ENCODE measurements at places on chromosomes 11 and 22.

GRCh38 chr11:17412488-17413180 lies 24.2 kb upstream of the KCNJ11 start:
- DNase-seq = no peak

DNA sequence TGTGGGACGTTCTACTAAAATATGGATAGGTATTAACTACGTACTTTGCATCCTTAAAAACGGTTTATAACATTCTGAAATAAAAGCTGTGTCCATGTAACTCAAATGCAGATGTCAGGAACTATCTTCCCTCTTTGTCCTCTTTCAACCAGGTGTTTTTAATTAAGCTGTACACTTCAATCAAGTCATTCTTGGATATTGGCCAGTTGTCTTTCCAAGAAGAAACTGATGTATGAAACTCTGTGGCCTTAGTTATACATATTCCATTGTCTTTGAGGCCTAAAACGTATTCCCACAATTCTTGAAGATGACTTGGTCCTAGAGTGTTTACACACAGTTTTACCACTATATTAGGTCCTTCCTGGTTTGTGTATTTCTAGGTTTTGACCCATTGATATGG lies 249.0 kb upstream of the CNTN5 start:
- no peak for DNase-seq

DNA sequence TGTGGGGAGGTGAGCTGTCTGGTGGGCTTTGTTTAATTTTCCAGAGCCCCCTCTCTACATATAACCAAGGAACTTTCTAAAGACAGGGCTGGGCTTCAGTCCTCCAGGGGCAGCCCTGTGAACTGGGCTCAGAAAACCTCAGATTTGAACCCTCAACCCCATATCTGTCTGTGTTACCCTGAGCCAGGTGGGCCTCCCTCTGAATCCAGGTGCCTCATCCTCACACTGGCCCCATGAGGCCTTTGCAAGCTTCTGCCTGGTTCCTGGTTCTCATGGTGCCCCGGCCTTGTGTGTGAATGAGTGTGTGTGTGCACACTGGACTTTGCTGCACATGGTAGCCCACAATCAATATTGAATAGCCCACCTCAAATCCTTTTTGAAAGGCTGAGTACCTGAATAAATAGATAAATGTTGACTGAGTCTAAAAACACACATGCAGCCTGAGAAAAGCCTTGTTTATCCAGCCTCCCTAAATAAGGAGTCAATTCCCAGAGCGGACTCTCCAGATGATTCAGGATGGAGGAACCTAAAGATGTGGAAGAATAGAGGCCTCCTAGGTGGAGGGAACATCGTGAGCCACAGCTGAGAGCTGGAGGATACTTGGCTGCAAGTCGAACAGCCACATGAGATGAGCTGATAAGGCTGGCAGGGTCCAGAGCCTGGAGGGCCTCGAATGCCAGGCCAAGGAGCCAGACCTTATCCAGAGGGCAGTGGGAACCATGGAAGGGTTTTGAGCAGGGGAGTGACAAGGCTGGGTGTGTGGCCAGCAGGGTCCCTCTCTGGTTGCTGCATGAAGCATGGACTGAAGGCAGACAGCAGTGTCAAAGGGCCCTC lies 28.1 kb upstream of the P2RY2 start:
- DNase-seq = no peak

DNA sequence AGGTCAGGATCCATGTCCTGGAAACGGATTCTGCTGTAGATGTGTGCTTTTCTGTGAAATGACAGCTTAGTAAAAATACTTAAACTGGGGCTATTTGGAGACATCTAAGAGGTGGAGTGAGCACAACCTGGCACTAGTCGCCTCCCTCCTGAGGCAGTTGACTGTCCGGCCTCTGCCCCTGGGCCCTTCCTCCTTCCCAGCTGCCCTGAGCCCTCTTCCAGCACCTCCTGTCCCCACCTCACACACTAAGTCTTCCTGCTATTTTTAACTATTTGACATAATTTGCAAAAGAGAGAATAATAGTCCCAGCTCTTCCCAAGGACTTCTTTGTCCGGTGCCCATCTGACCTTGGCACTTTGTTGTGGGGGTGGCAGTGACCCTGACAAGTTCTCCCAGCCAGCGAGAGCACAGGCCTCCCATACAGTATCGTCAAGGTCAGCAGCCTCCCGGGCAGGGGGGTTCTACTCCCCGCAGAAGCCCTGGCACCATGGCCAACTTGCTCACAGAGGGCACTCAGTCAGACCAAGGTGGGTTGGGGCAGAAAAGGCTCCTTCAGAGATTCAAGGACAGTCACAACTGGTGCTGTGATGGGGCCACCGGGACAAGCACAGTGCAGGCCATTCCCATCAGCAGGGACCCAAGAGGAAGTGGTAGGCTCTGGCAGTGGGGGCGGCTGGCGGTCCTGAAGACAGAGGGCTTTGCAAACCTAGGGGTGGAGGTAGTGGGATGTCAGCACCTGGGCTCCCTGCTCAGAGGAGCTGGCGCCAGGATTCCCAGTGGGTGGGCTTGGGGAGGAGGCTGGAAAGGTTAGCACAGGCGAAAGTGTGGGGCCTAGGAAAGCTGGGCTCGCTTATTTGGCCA lies 5.5 kb upstream of the NEAT1 start:
- DNase-seq = no peak

DNA sequence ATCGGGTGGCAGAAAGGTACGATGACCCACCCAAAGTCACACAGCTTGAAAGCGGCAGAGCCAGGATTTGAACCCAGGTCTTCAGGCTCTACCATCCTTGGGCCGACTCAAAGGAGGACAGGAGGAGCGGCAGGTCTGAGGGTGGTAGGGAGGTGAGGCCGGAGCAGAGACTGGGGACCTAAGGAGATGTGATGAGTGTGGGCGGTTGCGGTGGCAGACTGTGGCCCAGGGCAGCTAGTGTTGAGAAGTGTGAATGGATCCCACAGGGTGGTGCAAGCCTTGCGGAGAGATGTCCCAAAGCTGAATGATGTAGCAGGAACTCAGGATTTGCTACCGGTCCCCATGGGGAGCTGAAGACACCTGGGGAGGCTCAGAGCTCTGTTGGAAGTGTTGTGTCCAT lies 180.2 kb downstream of the MYO18B start:
- DNase-seq = no peak

DNA sequence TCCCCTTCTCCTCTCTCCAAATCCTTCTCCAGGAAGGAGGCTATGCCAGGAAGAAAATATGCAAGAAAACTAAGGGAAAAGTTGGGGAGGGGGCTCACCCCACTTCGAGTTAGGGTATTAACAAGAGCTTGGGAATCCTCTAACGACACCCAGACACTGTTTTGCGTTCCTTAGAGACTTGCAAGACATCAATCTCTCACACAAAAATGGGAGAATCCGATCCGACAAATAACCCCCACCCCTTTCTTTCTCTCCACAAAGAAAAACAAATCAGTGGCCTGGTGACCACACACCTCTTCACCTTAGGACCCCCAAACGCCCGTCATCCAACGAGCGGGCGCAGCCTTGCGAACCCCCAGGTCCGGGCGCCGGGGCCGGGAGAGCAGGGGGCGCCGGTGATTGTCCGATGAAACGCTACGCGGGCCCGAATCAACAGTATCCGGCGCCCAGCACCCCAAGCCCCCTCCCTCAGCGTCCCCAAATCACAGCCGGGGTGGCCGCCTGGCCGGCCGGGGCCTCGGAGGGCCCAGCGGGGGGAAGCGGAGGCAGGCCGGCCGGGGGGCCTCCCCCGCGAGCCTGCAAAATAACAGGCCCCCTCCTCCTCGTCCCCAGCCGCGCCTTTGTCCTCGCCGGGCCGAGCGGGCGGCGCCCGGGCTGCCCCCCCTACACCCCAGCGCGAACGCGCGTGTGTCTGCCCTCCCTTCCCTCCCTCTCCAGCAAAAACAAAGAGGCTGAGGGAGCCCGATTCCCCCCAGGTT lies 690 bp downstream of the CSNK1E start:
- DNase-seq = no peak

DNA sequence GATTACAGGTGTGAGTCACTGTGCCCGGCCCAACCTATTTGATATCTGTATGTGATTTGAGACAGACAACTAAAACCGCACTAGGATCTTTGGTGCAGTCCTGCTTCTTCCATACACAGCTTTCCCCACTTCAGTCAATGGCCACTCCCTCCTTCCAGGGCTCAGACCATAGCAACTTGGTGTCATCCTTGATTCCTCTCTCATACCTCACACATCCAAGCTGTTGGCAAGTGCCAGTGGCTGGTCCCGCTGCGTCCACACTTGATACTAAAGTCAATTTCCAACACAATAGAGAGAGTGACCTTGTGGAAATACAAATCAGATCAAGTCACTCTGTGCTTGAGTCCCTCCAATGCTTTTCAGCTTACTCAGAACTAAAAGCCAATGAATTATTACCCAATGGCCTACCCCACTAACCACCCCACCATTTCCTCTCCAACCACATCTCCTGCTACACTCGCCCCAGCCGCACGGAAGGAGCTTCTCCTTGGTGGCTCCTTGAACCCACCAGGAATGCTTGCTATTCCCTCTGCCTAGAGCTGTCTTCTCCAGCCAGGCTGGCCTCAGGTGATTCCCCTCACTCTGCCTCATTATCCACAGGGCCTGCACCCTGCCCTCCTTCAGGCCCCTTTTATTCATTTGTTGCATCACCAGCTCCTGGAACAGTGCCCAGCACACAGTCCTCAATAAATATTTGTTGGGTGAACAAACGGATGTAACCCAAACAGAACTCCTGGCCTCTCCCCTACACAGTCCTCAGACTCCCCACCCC lies 12.9 kb downstream of the ABTB2 start:
- DNase-seq = no peak

DNA sequence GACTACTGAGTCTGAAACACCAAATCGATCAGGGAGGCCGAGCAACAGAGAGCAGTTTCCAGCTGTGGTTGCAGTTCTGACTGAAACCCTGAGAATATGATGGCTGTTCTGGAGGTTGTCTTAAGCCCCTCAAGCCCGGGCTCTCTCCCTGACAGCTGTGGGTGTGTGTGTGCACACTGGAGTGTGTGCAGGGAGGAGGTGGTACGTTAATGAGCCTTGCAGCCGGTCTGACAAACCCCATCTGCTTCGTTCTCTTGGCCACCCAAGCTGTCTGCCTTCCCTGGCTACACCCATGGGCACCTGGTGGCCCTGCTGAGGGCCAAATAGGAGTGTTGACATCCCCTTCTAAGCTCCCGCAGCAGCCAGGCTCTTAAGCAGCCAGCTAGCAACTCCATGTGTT lies 189.8 kb downstream of the KIRREL3 start:
- no peak for DNase-seq

DNA sequence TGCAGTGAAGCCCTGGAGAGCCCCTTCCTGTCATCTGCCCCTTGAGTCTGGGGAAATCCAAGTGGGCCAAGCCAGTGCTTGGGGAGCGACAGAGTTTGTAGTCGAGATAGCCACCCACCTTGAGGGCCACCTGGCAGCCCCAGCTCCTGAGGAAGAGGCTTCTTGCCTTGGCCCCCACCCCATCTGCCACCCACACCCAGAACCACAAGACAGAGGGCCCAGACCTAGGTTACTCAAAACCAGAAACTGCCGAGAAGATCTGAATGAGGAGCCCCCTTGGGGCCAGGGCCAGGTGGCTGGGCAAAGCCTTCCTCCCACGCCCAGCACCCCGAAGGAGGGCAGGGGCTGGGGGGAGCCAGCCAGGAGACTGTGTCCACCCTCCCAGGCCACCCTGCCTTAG lies 18.8 kb upstream of the PRR5 start:
- DNase-seq = no peak

- no peak for DNase-seq
Observed at GRCh38 chr11:68927280-68928135, 23.8 kb downstream of the IGHMBP2 start.

DNA sequence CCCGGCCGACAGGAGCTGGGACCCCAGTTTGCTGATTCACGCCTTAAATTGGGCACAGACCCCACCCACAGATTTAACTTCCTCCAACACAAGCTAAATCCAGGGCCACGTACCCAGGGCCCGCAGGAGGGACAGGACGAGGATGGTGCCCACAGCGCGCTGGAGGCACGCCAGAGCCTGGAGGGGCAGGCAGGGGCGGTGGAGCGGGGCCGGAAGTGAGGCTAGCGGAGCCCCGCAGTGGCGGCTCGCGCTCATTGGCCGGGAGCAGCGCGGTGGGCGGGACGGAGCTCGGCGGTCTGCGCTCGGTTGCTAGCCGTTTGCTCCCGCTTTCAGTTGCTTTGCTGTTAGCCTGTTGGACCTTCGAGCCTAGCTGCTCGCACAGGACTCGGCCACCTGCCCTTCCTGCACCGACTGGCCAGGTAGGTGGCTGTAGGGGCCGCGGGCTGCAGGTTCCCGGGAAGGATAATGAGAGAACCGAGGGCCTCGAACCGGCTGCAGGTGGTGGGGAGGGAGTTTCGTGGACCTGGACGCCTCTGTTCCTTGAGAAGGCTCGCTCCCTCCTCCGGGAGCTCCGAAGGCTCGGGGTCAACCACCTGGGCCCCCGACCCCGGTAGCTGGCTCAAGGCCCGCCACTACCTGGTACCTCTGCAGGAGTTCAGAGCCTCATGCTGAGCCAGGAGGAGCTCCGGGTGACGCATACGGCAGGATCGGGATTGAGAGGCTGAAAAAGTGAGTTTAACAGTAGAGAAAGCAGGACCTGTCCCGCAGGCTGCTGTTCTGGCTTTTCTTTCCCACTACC lies at the start of gene CCDC134:
CCDC134 (plus strand) TSS at position 332 of the 799 bp plus-strand sequence. CDS start 8,212 bp downstream, outside the sequence.
- peak; percentile 83 for DNase-seq

DNA sequence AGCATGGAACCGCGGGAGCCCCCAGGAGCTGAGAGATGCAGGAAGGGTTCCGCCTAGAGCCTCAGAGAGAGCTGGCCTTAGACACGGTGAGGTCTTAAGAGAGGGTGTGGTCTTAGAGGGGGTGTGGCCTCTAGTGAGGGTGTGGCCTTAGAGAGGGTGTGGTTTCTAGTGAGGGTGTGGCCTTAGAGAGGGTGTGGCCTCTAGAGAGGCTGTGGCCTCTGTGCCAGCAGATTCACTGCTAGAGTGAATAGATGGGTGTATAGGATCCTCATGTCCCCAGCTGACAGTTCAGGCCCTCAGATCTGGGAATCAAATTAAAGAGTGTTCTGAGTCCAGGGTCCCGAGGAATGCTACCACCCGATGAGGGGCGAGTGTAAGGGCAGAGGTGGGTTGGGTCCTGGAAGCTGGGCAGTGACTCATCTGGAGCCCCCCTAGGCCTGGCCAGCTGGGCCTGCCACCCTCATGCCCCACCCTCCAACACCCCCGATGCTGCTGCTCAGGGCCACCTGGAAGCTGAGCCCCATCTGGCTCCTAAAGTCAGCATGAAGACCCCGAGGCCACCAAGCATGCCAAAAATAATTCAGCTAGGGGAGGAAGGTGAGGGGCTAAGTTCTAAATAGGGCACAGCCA lies 49.5 kb downstream of the IGF2 start:
- DNase-seq = no peak

GRCh38 chr11:112310419-112310818 lies 49.8 kb upstream of the PLET1 start:
- DNase-seq = no peak

GRCh38 chr11:9030601-9031000 lies 26.8 kb upstream of the NRIP3 start:
- DNase-seq = no peak

GRCh38 chr11:114914231-114915005 lies 236.1 kb downstream of the NXPE2 start:
- no peak for DNase-seq

- no peak for DNase-seq
Observed at GRCh38 chr11:833114-833791, 501 bp downstream of the CD151 start.

GRCh38 chr11:47333526-47333845 lies 19.0 kb downstream of the MYBPC3 start:
- DNase-seq = no peak
